NCI-H187 treated with DMSO at 0.1 percent for 48 hours (cell line): ENCODE measurements at places on chromosomes 2 and 18.

GRCh38 chr18:5628512-5629255 lies 84.9 kb upstream of the EPB41L3 start:
- DNase-seq = no peak

DNA sequence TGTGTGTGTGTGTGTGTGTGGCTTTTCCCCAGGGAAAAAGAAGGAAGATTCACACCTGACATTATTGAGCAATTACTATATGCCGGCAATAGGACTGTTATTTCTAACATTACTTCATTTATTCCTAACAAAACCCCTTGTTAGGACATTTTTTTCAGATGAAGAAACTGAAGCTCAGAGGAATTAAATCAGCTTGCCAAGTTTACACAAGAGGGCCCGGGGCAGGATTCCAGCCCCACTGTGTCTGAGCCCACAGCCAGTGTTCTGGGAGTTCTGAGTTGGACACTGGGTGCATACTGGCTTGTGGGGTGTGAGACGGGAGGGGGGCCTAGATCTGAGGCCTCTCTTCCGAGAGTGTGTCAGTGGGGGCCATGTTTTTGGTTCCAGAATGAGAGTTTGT lies 9.9 kb downstream of the TOGARAM2 start:
- DNase-seq = no peak

GRCh38 chr18:10482985-10483949 lies 28.8 kb downstream of the APCDD1 start:
- DNase-seq = no peak

GRCh38 chr2:111028720-111029119 lies 92.0 kb upstream of the BCL2L11 start:
- DNase-seq = no peak

- no peak for DNase-seq
These were observed 71.2 kb downstream of the COBLL1 start for GRCh38 chr2:164770421-164770916.
